Karpas-422 (cell line): ENCODE measurements at places on chromosomes 3 and 15. TPM values are rescaled to one million over a fixed set of nuclear protein-coding genes. Genes with fewer than 3 reads are reported as not detected.

DNA sequence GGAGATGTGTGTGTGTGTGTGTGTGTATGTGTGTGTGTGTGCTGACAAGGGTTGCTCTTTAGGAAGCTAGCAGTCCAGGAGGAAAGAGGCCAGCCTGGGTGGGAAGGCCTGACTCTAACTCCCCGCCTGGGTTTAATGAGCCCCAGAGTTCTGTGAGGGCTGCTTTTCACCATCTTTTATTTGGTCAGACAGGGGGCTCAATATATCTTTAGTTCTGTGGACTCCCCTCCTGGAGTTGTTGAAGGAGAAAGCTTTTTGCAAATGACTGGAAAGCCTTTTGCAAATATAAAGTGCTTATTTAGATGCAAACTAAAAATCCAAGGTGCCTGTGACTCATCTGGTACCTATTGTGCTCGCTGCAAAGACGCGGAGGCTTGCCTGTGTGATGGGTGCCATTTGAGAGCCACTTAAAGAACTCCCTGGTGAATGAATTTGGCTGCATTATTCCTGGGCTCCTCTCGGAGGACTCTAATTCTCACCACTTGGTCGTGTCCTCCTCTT, 24.5 kb downstream of the DRD3 start:
- DNase-seq: peak; percentile 16

DNA sequence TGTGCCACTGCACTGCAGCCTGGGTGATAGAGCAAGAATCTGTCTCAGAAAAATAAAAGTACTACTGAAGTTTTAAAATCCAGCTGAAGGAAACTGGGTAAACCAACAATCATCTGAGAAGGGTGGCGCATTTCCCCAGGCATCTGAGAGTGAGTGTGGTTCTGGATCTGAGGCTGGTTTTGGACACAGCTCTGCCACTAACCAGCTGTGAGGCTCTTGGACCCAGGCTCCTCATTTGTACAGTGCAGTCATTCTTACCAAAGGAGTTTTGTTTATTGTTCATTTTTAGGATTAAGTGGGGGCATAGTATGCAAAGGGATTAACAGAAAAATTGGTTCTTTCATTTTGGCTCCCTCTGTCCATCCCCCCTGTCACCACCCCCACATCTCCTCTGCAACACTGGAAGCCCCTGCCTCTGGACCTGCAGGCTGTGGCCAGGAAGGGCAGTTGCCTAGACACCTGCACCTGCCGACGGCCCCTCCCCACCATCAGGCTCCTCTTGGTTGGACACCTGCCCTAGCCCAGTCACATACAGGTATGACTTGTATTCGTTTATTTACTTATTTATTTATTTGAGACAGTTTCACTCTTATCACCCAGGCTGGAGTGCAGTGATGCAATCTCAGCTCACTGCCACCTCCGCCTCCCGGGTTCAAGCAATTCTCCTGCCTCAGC, 8.8 kb downstream of the NUP210 start:
- DNase-seq: no peak

GRCh38 chr15:29825227-29825626, 3.0 kb upstream of the TJP1 start:
- DNase-seq: no peak

- no peak for DNase-seq
These were observed 43.2 kb upstream of the RAB6B start for GRCh38 chr3:133938770-133939462.

GRCh38 chr3:196486263-196486662, 17.3 kb downstream of the RNF168 start:
- DNase-seq: peak; percentile 68

DNA sequence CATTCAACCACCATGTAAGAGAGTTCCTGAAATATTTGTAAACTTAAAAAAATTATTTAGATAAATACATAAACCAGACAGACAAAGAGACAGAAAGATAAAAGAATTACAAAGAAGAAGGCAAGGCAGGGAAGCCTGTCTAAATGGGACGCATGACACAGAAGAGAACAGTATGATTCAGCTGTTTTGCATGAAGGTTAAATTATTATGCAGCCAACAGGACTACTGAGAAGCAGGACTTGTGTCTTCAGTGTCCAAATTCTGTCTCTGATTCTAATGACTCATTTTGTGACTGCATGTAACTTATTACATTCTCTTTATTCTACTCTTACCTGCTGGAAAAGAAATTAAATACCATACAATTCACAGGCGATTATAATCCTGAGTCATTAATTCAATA, 340.4 kb upstream of the KCNMB2 start:
- no peak for DNase-seq

DNA sequence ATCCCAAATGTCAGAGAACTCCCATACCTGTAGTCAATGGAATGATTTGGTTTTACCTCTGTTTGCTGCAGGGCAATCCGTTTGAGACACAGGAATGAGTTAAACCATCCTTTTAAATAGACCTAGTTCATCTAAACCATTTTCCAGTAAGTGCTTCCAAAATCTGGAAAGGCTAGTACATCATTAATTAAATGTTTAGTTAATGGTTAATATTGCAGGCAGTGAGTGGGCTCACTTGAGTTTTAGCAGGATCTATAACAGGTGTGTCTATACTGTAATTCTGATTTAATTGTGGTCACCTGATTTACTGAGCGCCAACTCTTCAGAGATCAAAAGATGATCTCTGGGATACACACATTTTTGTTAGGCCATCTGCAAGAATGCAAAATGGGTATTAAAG, 353.9 kb upstream of the ROPN1 start:
- DNase-seq: no peak

- no peak for DNase-seq
These were observed 9.2 kb upstream of the TMEM212 start for GRCh38 chr3:171833789-171834460.

- no peak for DNase-seq
These were observed 3.2 kb downstream of the UBE2E2 start for GRCh38 chr3:23206366-23206765.

DNA sequence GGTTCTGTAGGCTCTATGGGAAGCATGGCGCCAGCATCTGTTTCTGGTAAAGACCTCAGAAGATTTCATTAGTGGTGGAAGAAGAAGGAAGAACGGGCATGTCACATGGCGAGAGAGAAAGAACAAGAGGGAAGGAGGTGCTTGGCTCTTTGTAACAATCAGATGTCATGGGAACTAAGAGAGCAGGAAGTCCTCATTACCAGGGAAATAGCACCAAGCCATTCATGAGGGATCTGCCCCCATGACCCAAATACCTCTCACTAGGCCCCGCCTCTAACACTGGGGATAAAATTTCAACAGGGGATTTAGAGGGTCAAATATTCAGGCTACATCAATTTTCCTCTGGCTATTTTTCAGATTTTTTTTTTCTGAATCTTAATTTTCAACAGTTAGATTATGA, 954.3 kb downstream of the SQOR start:
- DNase-seq: no peak

DNA sequence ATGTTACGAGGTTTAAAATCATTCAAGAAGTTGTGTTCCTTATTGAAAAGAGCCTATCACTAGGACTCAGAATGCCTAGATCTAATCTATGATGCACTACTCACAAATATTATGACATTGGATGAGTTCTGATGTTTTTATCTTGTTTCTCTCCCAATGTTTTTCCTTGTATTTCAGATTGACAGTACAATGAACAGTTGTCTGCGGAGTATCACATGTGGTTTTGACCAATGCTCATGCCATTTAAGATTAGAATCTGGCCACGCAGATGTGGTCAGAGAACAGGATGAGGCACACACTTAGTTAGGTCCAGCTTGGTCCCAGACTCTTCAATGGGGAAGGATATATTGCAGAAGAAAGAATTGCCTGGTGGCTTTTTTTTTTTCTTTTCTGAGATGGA, 25.6 kb upstream of the CCDC50 start:
- no peak for DNase-seq

DNA sequence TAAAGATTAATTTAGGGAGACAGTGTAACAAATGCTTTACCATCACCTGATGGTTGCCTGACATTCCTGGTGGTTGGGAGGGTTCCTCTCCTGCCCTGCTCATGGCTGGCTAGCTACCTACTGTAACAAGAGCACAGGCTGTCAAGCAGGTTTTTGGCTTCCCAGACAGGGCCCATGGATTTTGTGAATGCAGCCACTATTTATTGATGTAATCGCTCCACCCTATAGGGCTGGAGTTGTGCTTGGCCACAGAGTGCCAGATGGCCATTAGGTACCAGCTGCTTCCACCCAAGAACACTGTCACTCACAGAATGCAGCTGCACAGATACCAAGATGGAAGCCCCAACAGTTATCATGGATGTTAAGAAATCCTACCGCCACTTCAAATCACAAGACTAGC, 31.0 kb upstream of the KLHL25 start:
- no peak for DNase-seq

DNA sequence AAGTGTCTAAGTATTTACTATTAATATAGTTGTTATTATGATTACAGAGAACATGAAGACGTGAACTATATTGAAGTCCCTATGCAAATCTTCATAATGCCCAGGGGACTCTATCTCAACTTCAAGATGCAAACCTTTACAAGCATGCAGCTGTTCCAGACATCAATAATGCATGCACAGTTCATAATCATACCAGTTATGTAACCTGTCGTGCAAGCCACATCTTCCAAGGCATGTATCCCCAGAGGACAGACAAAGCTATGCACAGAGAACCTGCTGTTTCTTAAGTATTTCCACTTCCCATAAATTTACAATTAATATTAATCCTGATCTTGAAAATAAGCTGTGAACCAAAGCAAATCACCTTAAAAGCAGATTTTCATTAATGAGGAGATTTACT, 534.1 kb downstream of the TUSC7 start:
- no peak for DNase-seq

- no peak for DNase-seq
These were observed 2.2 kb downstream of the LRRN1 start for GRCh38 chr3:3801494-3801841.

- DNase-seq: no peak
These were observed 180.6 kb downstream of the FAM43A start for GRCh38 chr3:194866236-194866635.

DNA sequence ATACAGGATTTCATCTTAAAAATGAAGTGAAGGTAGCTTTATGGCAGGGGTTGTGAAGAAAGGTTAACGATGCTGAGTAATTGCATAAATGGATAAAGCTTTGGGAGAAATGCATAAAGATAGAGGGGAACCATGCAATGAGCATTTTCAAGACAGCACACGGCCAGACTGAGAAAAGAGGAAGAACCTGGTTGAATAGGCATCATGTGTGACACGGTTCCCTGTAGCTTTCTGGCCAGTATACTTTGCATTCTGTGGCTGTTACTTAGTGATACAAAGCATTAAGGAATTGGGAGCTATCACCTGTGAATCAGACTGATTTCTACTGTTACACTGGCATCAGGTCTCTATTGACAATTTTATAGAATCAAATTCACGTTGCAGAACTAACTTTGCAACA, 33.3 kb downstream of the NR2C2 start:
- DNase-seq: peak; percentile 89

GRCh38 chr15:90364251-90364650, 12.2 kb downstream of the ZNF774 start:
- no peak for DNase-seq

DNA sequence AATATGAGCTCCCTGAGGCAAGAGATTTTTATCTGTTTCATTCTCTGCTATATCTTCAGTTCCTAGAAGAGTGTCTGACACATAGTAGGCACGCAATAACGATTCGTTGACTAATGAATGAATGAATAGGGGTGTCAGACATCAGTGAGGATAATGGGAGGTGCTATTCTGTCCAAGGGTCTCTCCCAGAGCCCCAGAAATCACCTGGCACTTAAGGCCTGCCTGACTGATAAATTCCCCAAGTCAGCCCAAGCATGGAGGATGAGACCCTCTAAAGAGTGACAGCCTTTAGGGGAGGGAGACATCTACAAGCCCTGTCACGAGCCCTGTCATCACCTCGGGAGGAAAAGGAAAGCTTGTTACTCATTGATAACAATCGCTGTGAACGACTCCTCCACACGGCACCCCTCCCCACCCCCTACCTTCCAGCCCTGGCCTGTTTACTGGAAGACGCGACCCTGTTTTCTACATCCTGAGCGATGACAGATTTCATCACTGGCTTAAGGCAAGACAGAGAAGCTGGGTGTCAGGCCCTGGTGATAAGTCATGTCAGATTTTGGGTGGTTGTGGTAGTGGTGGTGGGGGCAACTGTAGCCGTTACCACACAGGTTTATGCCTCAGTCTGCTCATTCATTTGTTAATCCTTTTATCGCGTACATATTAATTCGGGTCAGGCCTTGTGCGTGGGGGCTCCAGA, 23.1 kb downstream of the BHLHE40 start:
- DNase-seq: no peak

DNA sequence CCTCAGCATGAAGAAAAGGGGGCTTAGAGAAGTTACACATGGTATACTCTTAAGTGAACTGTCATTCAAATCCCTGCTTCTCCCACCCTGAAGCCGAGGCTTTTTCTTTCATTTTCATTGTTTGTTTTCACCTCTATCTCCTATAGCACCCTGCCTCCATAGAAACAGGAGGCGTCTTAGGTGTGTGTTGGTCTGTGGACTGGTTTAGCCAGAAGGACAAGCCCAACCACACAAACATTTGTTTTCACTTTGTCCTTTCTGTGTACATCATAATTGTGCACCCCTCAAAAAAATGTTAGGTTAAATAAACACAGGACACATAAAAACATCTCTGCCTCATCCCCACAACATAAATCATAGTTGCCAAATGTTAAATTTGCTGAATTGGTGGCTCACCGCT, 73.3 kb upstream of the UBE2E2 start:
- no peak for DNase-seq

DNA sequence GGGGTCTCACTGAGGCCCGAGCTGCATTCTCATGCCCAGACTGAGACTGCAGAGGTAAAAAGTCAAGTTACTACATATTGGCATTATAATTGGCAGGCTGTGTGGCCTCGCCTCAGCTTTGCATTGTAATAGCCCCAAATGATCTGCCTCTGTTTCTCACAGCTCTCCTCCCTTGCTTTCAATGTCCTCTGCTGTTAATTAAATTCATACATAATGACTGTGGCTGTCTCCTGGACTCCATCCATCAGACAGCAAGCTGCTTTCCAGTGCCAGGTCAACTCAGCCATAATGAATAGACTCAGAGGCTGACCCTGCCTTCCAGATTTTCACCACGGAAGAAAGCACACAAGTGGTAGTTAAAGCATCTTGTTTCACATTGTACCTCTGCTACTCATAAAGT, 7.6 kb upstream of the RTP4 start:
- DNase-seq: no peak

GRCh38 chr3:31230425-31231223, 302.1 kb upstream of the STT3B start:
- no peak for DNase-seq

DNA sequence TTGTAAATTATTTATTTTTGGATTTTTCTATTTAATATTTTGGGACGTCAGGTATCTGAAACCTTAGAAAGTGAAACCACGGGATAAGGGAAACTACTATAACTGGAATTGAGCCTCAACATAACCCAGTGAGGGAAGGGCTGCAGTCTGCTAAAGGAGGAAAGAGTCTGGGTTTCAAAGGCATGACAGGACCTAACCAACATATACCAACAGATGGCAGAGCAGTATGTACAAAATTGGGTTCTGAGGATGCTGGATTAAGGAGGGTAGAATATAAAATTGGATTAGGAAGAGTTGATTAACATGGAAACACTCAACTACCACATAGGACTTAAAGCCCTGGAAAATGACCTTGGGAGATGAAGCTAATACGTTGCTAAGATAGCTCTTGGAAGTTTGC, 603.5 kb downstream of the MECOM start:
- DNase-seq: no peak

GRCh38 chr3:141482245-141482922, 4.4 kb upstream of the RASA2 start:
- DNase-seq: no peak

OR5K4 gene
- not detected in 2 replicates for total RNA-seq

OR5K2 gene
- total RNA-seq: not detected in 2 replicates

PAQR5 gene
- total RNA-seq: not detected in 2 replicates

INSYN1 gene
- not detected in 2 replicates for total RNA-seq

ARNT2 gene
- total RNA-seq: not detected in 2 replicates

DCLK3 gene
- total RNA-seq: not detected in 2 replicates

RTP1 gene
- total RNA-seq: 1.2 TPM in 1 of 2 replicates, not detected in the other
